ENCODE measurements at places on chromosomes 12 and 14.

DNA sequence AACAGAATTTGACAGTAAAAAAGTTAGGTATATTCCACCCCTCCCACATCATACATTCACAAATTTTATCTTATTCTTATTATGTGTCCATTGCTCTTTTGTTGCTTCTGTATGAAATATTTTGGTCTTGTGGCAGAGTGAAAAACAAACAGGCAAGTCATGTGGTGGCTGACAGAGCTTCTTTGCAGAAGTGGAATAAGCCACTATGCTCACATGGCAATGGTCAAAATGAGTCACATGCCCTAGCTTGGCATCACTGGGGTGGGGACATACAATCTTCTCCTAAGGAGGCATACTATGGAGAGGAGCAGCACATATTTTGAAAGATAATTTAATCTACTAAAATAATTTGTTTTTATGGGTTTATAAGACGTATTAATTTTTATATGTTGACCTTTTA is 27.7 kb upstream of the CMA1 start:
- no peak for DNase-seq

- DNase-seq = no peak
Observed at GRCh38 chr12:31021809-31022494, 51.7 kb upstream of the DDX11 start.

DNA sequence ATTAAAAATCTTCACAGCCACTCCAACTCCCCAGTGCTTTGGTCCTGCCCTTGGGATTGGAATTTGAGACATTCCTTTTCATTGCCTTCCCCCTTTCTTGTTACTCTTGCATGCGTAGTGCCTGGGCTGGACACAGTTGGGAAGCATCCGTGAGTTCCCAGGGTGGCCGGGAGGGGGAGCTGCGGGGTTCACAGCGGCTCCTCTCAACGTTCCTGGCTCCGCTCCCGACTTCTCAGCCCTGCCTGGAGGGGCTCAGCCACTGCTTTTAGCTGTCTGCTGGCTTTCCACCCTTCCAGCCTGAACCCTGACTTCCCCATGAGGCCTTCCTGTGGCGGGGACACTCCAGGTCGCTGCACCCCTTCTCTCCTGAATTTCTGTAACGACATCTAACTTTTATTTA is 3.2 kb downstream of the TEX52 start:
- DNase-seq = peak; percentile 41

DNA sequence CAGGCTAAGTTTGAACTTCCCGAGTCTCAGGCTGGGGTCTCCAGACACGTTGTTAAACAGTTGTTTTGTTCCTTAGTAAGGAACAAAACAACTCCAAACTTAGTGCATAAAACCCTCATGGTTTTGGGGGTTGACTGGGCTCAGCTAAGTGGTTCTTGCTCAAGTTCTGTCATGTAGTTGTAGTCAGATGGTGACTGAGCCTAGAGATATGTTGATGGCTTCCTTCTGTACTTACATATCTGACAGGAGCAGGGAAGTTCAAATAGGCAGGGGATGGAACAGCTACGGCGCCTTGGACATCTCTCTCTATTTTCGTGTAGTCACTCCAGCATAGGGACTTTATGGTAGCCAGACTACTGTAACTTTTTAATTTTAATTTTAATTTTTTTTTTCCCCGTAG is 45.7 kb downstream of the SPATS2 start:
- no peak for DNase-seq

- DNase-seq = no peak
Observed at GRCh38 chr12:76340680-76341435, 7.4 kb downstream of the BBS10 start.

DNA sequence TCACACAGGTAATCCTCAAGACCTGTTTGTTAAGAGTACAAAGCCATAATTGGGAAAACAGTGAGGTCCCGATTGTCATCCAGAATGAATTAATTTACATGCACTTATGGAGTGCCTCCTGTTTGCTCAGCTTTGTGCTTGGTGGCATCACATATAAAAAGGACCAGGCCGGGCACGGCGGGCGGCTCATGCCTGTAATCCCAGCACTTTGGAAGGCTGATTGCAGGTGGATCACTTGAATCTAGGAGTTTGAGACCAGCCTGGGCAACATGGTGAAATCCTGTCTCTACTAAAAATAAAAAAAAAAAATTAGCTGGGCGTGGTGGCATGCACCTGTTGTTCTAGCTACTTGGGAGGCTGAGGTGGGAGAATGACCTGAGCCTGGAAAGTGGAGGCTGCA is 247.4 kb downstream of the CACNA1C start:
- no peak for DNase-seq

- DNase-seq = no peak
Observed at GRCh38 chr14:38168416-38168815, 39.3 kb upstream of the SSTR1 start.

DNA sequence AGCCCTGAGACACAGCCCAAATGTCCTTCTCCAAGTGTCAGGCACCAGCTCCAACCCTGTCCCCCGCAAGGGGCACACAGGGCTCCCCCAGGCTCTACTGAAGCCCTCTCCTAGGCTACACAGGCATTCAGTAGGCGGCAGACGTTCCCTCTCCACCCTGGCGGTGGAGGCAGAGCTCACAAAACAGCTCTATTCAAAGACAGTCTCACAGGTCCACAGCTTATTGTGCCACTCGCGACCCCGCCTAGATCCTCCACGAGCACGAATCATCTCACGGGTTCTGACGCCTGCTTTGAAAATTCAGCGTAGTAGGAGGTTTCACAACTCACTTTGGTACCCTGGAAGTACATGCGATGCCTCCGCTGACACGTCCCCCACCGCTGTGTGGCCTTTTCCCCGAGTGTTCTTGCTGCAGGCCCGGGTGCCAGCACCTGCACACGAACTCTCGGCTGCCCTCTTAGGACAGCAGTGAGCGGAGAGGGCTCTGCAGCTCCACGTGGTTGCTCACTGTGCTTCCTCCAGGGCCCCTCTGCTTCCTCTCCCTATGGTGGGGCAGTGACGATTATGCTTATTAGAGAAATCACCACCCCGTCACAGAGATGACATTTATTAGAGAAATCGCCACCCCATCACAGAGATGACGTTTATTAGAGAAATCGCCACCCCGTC is 78.5 kb downstream of the ADGRD1 start:
- no peak for DNase-seq
